ENCODE measurements at places on chromosomes 16 and 17. TPM values are rescaled to one million over a fixed set of nuclear protein-coding genes. Genes with fewer than 3 reads are reported as not detected.

- no peak for DNase-seq
Observed at GRCh38 chr17:42748202-42748907, 3.5 kb upstream of the EZH1 start.

Gene KATNIP
- total RNA-seq = 26.7 TPM

GRCh38 chr16:48057048-48057447, 98.7 kb downstream of the ABCC12 start:
- no peak for DNase-seq

- no peak for DNase-seq
Observed at GRCh38 chr17:75684924-75685323, 17.8 kb downstream of the SAP30BP start.

Gene CTDNEP1
- 35.8 TPM for total RNA-seq

- no peak for DNase-seq
Observed at GRCh38 chr17:22512506-22512905, 820.2 kb downstream of the KCNJ18 start.

DNA sequence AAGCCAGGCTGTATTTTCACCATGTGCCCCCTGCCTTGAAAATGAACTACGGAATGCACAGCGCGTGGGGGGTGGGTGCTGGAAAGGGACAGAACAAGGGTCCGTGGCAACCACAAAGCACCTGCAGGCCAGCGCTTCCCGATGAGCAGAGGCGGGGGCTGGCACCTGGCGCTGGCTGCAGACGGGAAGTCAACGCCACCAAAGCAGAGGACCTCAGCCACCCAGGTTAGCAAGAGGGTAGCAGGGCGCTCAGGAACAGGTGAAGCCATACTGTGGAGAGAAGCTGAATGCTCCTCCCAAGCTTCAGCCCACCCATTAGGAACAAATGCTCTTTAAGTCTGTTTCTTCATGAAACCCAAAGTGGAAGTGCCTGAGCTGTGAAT, 64.7 kb downstream of the KLHDC4 start:
- DNase-seq = no peak

Gene KRTAP4-5
- not detected for total RNA-seq

GRCh38 chr17:64063766-64064224, 43.4 kb upstream of the ICAM2 start:
- DNase-seq = no peak

Gene EPN3
- total RNA-seq = 0.18 TPM

DNA sequence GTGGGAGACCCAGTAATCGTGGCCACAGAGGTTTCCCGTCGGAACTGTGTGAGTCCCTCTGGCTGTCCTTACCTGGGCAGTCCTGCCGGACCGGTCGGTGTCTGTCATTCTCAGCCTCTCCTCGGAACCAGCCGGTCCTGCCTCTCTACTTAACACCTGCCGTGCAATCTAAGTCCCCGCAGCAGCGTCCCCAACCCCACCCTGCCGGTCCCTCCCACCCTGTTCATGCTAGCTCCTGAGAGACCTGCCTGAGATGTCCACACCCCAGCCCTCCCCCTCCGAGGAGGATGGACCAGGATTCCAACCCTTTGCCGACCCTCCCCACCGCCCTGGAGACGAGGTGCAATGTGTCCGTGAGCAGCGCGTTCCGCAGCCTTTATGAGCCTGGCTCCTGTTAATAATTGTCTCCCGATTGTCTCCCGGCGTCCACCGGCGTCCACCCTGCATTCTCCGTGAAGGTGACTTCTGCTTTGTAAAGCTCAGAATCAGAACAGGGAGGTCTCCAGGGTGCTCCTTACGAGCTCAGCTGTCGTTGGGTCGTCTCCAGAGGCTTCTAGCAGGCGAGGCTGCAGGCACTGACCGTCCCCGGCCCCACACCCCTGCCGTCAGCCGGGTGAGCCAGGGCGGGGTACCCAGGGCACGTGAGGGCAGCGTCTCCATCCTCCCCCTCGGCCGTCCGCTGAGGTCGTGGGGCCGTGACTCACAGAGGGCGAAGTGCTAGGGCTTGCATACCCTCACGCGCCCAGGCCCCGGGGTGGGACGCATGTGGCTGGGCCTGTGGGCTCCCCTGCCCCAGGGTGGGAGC, 10.1 kb downstream of the METRNL start:
- no peak for DNase-seq

DNA sequence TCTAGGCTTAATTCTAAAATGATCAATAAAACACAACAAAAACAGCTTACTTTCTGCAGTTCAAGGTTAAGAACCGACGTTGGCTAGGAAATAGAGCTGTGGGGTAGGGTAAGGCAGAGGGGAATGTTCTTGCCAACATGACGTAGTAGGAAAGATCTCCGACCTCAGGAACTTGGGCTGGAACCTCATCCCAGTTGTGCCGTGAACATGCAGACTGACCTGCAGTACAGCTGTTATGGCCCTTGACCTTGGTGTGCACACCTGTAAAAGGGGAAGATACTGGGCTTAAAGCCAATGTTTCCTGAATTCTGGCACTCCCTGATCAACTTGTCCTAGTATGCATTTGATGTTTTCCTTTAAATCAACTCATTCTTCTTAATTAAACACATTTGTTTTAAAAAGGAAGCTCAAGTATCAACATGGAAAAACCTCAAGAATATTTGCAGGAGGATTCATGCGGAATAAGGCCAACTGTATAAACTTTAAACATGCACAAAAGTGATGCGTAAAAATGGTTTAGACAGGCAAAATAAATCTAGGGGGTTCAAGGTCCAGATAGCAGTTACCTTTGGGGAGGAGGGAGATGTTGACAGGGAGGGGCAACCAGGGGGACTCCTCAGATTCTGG, 14.2 kb upstream of the SLC6A2 start:
- no peak for DNase-seq

Gene GP1BA
- total RNA-seq = not detected

Gene GAS7
- 24.2 TPM for total RNA-seq

Gene GDPD1
- 31.8 TPM for total RNA-seq

- DNase-seq = no peak
Observed at GRCh38 chr16:62033065-62033464, 3.2 kb downstream of the CDH8 start.

DNA sequence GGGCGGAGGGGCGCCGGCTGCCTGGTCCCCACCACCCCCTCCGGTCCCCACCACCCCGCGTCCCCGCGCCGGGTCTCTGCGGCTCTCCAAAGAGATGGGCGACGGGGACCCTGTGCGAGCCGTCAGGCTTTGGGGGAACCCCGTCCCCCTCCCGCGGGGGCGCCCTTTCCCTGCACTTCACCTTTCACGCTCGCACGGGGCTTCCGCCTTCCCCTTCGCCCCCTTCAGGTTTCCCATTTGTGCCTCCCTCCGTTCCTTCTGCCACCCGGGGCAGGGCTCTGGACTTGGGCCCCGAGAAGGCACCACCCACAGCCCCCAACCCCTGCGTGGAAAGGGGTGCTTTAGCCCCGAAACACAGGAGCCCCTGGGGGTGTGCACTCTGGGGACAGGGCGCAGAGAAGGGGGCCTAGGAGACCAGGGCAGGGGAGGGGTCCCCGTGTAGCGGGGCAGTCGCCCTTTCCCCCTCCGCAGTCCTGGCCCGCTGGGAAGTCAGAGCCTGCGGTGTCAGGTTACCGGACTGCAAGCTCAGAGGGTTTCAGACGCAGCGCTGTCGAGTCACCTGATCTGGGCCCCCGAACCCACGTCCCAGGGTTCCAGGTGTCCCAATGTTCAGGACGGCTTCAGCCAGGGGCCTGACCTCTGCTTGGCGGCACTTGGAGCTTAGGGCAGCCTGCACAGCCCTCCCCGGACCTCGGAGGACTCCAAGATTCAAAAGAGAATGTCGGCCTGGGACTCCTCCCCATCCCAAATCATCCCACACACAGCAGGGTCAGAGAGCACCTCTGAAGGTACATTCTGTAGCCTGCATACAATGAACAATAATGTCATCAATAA, 6.7 kb upstream of the CCDC92B start:
- DNase-seq = no peak

Gene FADS6
- total RNA-seq = 2.7 TPM

DNA sequence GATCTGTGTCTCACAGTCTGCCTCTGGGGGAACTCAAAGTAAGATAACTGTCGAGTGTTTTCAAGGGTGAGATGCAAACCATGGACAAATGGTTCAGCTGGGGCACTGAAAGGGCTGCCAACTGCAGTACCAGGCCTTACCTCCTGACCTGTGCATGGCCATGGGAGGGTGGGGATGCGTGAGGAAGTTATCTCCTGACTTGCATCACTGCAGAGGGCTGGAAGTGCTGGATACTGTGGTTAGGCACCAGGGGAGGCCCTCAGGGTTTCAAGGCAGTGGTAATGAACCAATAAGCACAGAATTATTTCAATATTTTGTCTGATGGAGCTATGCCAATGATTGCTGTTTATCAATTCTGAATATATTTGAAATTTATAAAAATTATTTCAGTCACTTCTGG, 159.2 kb downstream of the CYLD start:
- no peak for DNase-seq

Gene SDR42E2
- not detected for total RNA-seq

DNA sequence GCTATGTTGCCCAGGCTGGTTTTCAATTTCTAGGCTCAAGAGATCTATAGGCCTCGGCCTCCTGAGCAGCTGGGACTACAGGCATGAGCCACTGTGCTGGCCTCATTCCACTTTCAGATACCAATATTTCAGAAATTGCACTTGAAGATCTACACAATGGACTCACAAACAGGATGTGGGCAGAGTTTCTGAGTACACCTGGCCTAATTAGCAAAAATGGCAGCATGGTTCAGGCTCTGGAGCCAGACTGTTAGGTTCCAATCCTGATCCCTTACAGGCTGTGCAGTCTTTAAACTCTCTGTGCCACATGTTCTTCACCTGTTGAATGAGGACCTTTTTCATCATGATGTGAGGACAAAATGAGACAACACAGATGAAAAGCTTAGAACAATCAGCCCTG, 32.2 kb downstream of the RNF157 start:
- DNase-seq = no peak

DNA sequence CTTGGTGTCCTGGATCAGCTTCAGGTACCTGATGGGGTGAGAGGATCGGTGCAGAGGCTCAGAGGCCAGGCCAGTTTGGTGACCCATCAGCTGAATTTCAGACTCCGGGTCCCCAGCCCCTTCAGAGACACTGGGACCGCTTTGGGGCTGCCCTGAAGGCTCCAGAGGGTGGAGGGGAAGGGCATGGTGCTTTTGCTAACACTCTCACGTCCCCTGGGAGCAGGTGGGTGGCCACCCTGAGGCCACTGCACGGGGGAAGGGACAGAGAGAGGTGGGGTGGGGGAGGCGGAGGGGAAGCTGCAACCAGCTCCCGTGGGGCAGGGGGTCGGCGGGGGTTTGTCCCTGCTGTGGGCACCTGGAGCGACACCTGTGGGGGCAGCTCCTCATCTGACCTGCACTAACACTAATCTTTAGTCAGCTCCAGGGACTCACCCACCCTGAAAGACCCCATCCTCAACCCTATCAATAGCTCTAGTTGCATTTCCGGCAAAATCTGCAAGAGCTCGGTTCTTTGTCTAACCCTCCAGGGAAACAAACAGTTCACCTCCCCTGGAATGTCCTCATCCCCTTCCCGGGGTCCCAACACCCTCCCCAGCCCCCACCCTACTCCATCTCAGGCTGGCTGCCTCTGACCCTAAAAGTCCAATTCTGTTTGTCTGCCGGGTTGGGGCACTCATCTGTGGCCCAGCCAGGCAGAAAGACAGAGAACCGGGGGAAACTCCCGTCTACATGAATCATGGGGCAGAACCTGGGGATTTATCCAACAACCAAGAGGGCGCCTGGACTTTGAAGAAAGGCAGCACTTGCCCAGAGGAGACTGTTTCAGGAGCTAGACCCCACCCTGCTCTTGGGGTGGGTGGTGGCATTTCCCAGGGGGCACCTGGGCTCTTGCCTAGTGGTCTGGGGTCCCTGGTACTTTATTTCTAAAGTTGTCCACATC, 91.9 kb upstream of the CBX4 start:
- no peak for DNase-seq

DNA sequence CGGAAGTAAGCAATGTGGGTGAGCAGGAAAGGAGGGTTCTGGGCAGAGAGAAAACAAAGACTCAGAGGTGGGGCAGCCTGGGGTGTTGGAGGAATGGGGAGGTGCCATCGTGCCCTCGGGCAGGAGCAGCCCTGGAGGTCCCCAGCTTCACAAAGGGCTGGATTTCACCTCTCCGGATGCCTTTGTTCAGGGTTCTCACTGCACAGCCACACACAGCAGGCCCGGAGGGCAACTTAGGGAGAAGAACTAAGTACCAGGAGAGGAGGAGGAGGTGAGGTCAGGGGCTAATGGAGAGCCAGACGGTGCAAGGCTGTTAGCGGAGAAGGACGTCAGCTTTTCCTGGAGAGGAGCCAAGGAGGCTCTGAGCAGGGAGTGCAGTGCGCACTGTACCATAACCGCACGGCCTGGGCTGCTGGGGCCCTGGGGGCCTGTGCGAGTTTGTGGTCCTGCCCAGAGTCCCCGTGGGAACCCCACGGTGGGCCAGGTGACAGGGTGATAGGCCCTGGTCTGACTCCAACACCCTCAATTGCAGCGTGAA, 9.3 kb downstream of the ARRB2 start:
- DNase-seq = no peak

DNA sequence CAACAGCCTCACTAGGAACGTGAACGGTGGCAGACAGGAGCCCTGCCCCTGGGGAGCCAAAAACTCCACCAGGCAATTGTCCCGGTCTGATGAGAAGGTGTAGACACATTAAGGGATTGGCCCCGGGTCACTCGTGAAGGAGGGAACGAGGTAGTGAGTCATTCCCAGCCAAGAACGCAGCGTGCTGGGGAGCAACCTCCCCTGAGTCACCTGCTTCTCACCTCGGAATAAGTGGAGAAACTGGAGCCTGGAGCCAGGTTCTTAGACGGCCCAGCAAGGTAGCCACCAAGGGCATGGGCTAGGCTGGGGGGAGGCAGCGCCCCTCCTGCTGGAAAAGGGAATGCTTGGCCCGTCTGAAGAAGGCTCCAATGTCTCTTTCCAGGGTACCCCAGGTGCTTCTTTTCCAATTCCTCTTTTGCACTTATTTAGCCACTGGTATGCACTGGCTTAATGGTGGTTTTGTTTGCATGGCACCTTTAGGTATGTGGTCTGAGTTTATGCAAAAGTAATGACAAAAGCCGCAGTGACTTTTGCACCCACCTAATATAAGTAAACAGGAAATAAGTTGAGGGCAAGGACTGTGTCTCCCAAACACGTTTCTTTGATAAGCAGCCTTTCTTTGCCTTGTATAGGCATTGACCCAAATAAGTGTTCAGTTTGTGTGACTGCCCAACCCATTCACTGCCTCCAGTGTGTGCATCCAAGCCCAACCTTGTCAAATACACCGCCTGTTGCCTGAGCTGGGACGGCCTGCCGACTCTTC, 1.8 kb upstream of the HELZ start:
- no peak for DNase-seq

Gene MPP3
- total RNA-seq = 49.0 TPM
